CMK (cell line): ENCODE measurements at places on chromosomes 7 and 10.

GRCh38 chr10:2367083-2367482 lies 629.8 kb upstream of the ADARB2 start:
- DNase-seq, result no peak

DNA sequence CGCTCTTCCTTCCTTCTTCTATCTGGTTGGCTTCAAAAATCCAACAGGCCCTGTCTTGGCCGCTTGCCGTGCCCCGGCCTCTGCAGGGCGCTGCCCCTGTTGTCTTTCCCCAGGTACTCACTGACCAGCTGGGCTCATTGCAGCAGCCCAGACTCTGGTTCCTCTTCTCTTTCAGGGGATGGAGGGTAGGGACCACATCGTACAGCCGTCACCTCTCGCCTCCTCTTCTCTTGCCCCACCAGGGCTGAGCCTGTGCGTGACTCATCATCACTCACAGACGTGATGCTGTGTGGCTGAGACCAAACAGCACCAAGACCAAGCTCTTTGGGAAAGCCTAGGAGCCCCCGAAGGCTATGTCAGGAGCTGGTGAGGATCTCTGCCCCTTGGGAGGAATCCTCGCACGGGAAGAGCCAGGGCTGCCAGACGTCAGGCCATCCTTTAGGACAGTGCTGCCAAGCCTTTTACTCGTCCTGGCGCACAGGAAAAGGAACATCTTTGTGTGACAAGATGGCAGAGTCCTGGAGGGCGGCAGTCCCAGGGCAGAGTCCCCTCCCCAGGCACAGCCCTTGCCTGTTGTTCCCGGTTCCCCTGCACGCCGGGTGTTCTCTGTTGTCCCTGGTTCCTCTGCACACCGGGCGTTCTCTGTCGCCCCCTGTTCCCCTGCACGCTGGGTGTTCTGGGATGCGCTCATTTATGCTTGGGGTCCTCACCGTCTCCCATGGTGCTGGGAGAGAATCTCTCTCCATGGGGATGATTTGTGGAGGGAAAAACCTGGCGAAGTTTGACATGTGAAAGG lies 188.5 kb upstream of the SHH start:
- no peak for DNase-seq

DNA sequence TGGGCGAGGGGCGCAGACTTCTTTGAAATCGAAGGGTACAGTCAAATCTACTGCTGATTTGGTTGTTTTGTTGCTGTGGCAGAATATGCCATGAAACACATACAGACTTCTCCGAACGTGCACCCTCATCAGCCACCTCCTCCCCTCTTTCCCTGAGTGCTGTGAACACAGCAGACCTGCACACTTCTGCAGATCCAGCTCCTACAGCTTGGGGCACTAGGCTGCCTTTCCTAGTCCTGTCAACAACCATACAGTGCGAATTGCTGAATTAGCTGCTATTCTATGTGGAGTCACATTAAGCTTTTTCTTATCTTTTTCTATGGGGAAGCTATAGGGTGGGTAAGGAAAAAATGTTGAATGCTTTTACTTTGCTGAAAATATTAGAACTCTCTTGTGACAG lies 57.5 kb downstream of the COL17A1 start:
- no peak for DNase-seq

GRCh38 chr7:55065079-55065478 lies 46.3 kb downstream of the EGFR start:
- DNase-seq, result no peak

DNA sequence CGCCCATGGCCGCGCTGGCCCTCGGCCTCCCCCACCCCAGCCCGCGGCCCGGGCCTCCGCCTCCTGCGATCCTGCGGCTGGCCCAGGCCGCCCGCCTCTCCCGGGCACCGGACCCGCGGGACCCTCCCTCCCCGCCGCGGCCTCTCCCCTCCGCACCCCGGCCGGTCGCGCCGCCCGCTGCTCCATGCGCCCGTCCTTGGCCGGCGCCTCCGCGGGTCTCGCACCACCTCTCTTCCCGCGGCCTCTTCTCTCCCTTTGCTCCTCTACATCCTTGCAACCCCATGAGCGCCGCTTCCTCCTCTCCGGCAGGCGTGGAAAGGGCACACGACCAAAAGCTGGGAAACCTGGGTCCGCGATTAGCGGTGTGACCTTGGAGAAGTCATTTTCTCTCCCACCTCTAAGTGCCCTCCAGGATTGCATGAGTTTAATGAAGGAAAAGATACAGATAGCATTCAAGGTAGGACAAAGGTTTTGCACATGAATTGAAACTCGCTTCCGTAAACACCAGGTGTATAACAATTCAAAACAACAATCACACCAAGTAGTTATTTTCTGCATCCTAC lies 448 bp upstream of the SRPK2 start:
- DNase-seq, result peak; percentile 17

DNA sequence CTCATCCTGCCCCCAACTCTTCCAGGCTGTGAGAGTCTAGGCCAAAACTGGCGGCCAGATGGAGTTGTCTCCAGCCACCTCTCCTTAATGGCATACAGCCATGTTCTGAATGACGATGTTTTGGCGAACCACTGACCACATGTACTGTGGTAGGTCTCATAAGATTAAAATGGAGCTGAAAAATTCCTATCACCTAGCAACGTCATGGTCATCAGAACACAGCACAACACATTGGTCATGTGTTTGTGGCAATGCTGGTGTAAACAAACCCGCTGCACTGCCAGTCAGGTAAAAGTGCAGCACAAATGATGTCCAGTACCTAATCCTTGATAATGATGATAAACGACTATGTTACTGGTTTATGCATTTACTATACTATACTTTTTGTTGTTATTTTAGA lies 290.0 kb upstream of the MKI67 start:
- no peak for DNase-seq

DNA sequence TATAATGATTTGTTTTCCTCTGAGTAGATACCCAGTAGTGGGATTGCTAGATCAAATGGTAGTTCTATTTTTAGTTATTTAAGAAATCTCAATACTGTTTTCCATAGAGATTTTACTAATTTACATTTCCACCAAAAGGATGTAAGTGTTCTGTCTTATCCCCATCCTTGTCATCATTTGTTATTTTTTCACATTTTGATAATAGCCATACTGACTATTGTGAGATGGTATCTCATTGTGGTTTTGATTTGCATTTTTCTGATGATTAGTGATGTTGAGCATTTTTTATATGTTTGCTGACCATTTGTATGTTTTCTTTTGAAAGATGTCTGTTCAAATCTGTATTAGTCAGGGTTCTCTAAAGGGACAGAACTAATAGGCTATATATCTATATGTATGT lies 160.0 kb upstream of the TMEM229A start:
- no peak for DNase-seq

DNA sequence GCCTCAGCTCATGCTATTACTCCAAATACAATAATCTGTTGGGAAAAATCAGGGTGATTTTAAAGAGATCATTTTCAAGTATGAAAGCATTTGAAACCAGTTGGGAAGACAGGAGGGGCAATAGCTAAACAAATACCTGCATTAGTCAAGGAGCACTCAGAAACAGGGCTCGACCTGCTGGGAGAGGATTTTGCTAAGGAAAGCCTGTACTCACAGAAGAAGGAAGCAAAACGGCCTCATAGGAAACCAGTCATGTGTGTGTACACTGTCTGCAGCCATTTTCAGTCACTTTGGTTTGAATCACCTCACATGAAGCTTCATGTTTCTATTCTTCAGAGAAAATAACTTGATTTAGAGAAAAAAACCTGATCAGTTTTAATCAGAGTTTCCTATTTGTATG lies 38.6 kb downstream of the FZD1 start:
- no peak for DNase-seq

GRCh38 chr10:47397256-47397655 lies 13.2 kb upstream of the ZNF488 start:
- DNase-seq, result no peak

DNA sequence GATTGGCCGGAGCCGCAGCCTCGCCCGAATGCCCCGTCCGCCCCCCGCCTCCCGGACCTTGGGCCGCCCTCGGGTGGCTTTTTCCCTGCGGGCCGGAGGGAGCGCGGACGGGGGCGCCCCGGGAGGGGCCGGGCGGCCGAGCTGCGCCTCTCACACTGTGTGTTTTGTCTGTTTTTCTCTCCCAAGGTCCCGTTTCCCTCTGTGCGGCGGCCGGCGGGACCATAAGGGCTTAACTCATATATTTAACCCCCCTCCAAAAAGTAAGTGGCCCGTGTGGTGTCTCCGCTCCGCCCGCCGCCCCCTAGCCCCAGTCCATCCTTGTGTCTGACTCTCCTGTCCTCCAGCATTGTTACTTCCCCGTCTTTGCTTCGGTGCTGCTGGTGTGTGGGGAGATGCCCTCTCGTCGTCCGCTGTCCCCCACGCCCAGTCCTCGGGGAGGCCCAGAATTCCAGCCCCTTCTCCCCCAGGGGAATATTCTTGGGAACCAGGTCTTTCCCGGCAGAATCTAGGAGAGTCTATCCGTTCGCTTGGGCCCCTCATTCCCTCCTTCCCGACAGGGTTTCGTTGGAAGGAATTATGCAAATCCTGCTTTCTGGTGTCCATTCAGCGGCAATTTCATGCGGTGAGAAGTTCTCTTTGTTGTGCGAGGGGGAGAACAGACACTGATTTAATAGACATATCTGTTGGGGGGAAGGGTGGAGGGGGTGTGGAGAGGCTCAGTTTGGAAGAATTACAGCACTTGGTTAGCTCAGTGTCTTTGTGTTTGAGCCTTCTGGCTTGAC lies 1.3 kb downstream of the LCOR start:
- no peak for DNase-seq

- DNase-seq, result no peak
Observed at GRCh38 chr10:72263613-72264241, 10.0 kb upstream of the DDIT4 start.

DNA sequence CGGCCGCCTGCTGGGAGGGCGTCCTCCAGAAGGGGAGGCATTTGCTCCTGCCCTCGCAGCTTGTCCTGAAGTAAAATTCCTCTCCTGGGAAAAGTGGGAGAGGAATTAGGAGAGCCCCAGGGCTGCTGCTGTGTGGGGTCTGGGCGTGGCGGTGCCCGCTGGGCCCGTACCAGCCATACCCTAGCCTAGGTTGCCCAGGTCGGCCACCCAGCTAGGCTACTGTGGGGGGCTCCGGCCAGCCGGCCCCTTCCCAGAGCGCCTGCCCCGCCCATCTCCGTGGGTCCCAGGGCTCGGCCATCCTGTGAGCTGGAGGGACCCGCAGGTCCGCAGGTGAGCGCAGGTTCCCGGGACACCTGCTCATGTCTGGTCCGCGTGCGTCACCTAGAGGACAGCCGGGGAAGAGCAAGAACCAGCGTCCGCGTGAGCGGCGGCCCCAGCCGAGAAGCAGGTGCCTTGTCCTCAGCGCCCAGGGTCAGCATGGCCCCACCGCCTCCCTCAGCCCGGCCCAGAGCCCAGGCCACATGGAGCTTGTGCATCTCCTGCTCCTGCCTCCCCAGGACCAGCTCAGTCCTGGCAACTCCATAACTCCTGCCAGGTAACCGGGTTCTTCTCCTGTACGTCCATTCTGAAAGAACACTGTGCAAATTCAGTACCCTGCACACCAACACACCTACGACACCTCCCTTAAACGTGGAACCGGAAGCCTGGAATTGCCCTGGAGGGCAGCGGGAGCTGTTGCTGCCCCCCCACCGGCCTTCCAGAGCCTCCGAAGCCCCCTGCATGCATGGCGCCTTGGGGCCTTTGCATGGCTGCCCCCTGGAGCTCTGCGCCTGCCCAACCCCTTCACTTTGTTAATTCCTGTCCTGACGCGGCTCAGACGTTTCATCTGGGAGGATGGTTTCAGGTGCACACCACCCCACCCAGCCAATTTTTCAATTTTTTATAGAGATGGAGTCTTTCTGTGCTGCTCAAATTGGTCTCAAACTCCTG lies 22.8 kb upstream of the FOXL3 start:
- no peak for DNase-seq
